ENCODE measurements at places on chromosomes 16 and 17.

DNA sequence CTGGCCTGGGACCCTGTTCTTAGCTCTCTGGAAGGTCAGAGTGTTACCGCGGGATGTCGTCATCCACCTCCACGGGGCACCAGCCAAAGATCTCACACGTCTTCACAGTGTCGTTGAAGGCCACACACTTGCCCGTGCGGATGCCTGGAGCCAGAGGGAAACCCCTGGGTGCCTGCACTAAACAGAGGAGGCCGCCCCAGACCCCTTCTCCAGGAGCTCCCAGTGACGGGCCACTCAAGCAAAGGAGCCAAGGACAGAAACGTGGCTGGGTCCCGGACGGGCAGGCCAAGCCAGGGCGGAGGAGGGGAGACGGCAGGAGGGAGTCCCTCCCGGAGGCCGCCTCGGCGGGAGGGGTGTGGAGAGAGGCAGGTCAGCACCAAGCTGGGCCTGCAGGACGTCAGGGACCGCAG, 11.0 kb upstream of the CAMKK1 start:
- no peak for DNase-seq

- DNase-seq, result peak; percentile 7
These were observed 92.8 kb downstream of the IRX3 start for GRCh38 chr16:54193665-54194333.

- no peak for DNase-seq
These were observed 2.7 kb downstream of the PHKG2 start for GRCh38 chr16:30750876-30751465.

DNA sequence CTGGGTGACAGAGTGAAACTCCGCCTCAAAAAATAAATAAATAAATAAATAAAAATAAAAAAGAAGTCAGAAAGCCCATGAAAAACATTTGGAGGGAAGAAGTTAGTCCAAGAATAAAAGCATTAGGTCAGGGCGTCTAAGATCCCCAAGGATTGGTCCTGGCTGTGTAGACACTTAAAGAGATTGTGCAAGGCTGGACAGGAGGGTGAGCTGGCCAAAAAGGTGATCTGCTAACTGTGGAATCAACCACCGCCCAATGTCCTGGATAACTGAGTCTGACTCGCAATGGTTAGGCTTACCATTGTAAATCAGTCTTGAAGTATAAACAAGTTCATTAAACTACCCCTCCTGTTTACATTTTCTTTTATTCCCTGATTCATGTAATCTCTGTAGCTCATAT, 8.8 kb upstream of the ABCA8 start:
- no peak for DNase-seq

GRCh38 chr16:10943064-10943353, 741 bp upstream of the DEXI start:
- no peak for DNase-seq

GRCh38 chr17:28807925-28808634, 34.5 kb downstream of the FAM222B start:
- no peak for DNase-seq

GRCh38 chr17:4562015-4562969, 1.9 kb upstream of the GGT6 start:
- no peak for DNase-seq

GRCh38 chr17:72502371-72503341, 381.8 kb downstream of the SOX9 start:
- DNase-seq, result no peak

- no peak for DNase-seq
These were observed 4.8 kb upstream of the MEAK7 start for GRCh38 chr16:84509032-84509950.

- DNase-seq, result no peak
These were observed 12.2 kb downstream of the CMC2 start for GRCh38 chr16:80994451-80994850.

- no peak for DNase-seq
These were observed 22.7 kb upstream of the SRCIN1 start for GRCh38 chr17:38628441-38628840.

- no peak for DNase-seq
These were observed 198.6 kb downstream of the RPTOR start for GRCh38 chr17:80743181-80743771.

- no peak for DNase-seq
These were observed 5.3 kb downstream of the CYGB start for GRCh38 chr17:76532072-76532651.

DNA sequence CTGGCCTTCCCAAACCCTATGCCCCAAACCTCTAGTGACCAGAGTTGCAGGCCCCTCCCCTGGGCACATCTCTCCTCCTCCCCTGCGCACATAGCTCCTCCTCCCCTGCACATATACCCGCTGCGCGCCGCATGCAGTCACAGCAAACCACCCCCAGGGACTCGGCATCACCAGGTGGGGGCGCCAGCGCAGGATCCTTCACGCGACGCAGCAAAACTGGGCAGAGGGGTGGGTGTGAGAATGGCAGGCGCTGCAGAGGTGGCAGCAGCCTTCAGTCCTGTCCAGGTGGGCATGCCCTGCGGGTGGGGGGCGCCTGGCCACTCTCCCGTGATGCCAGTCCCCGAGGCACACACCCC, 5.6 kb downstream of the CORO6 start:
- peak; percentile 91 for DNase-seq

DNA sequence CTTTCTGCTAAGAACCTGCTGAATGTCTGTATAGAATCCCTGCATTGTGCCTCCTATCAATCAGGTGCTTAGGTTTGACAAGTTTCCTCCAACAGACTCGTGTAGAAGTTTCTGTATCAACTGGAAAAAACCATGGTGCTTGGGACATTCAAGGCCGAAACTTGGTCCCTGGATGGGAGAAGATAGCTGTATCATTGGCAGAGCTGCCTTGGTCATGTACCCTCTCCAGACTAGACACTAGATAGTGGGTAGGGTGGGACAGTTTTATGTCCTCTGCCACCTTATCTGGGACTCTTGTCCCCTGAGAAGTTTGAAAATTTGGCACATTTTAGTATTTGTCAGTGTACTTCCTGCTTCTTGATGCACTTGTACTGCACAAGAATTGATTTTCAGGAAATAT, 520.8 kb downstream of the WWOX start:
- no peak for DNase-seq

DNA sequence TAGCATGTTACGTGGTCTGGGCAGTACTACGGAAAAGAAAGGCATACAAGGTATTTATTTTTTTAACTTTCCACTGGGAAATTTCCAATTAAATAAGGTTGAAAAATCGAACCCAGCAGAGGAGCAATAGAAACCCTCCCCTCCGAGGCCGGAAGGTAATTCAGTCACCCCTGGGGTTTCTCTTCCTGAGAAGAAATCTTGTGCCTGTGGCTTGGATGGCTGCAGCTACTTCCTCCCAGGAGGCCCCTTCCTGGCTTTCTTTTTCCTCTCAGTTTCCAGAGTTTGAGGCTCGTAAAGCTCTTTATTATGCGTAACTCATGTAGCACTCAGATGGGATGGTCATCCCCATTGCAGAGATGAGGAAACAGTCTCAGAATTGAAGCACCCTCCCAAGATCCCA, 140.3 kb downstream of the ASIC2 start:
- DNase-seq, result no peak

- no peak for DNase-seq
These were observed 185.4 kb downstream of the SEC14L1 start for GRCh38 chr17:77326076-77326591.

- no peak for DNase-seq
These were observed 36.3 kb downstream of the PLCG2 start for GRCh38 chr16:81815429-81815766.

DNA sequence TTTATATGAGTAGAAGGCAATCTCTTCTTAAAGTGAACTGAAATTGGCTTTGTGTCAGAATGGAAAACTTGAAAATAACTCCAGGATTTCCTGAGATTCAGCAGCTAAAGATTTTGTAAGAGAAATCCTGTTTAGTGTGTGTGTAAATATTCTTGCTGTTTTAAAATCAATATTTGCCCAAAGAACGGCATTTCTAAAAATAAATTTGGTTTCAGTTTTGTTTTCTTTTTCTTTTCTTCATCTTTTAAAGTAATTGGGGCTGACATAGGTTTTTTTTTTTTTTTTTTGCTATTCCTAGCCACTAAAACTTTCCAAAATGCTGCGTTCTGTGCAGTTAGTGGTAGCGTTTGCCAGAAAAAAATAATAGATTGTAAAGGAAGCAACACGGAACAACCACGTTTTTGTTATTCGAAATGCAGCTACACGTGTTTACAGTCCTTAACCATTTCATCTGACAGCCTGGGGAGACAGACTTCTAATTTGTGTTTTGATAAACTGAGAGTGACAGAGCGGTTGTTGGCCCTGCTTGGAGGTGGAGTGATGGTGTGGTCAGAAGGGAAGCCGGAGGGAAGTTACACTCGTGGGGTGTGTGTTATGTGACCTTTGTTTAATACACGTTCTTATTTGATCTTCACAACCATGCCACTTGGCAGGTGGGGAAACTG, 21.6 kb upstream of the SMPD3 start:
- no peak for DNase-seq

DNA sequence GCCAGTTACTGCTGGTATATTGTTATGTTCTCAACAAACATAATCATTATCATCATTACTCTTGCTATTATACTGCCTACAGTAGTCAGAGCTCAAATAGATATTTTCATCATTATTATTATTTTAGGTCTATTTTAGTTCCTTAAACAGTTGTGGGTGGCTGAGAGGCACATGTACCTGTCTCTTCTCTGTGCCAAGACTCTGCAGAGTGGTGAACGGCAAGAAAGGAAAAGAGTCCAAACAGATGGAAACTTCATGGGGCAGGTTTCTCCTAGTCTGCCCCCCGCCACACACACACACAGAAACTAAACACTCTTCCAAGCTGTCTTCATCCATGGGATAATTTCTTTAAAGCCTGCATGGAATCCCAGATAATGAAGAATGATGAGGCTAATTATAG, 77.7 kb upstream of the CLEC3A start:
- DNase-seq, result no peak

DNA sequence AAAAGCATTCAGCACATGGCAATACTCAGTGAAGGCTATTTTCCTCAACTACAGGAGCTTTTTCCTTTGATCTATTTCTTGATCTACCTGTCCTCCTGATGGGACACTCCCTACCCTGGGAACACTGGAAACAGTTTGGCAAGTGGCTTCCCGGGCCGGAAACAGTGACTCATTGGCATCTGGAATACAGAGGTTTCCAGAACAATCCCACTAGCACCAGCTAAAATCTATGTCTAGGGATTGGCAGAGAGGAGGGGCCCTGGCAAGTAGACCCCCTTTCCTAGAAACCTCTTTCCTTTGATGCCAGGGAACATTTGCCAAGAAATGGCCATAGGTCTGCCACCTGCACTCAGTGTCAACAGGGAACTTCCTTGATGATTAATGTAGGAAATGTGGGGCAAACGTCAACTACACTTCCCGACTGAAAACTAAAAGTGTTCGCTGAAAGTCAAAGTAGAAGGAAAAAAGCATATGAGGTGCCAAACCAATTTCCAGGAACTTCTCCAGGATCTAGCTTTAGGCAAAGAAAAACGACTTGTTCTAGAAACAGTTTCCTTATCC, 30.4 kb upstream of the FBXW10B start:
- no peak for DNase-seq

DNA sequence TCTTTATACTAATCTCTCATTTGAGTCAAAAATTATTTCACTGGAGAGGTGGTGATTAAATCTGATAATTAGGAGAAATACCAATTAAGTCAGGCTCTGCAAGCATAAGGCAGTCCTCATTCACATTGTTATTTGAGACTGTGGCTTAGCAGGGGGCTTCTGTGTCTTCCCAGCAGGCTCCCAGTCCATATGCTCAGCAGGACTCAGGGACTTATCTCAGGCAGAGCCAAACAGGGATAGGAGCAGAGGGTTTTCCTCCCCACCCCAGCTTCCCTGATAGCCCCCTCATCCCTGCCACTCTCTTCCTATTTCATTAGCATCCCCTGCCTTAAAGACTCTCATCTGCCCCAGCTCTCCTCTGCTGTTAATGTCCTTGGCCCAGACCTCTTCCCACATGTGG, 104.3 kb upstream of the DNAH9 start:
- no peak for DNase-seq

GRCh38 chr17:76523084-76524037, 14.1 kb downstream of the CYGB start:
- peak; percentile 72 for DNase-seq

- no peak for DNase-seq
These were observed 8.2 kb upstream of the MMP2 start for GRCh38 chr16:55470533-55471371.

- no peak for DNase-seq
These were observed 4.0 kb downstream of the C1QTNF1 start for GRCh38 chr17:79027925-79028491.

- DNase-seq, result no peak
These were observed 66.3 kb upstream of the NACA2 start for GRCh38 chr17:61657338-61657737.

- no peak for DNase-seq
These were observed 9.0 kb downstream of the KRT24 start for GRCh38 chr17:40694584-40694983.

- no peak for DNase-seq
These were observed 175.3 kb upstream of the MPHOSPH6 start for GRCh38 chr16:82345318-82345717.

GRCh38 chr17:34579979-34580684, 750 bp downstream of the TMEM132E start:
- no peak for DNase-seq

GRCh38 chr17:53061446-53061845, 761.3 kb upstream of the KIF2B start:
- no peak for DNase-seq

DNA sequence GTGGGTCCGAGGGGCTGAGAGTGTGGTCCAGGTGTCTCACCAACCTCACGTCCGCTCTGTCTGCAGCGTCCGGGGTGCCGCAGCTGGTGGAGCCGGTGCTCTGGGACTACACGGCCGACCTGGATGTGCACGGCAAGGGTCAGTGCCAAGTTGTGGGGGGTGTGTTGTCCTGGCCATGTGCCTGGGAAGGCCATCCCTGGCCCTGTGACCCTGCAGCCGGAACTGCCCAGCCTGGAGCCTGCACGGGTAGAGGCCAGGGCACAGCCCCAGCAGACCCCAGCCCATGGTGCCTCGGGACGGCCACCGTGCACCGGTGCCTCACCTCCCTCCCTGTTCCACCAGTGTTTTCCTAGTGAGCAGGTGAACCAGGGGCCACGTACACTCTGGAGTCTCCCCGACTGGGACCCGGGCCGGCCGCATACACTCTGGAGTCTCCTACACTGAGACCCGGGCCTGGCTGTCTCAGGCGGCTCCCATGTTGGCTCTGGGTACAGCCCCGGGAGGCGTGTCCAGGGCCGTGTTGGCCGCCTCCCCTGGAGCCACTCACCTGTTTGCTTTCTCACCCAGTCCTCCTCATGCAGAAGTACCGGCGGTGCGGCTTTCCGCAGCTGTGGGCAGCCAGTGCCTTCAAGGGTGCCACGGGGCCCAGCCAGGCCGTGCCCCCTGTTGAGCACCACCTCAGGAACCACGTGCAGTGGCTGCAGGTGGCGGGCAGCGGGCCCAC, 13.8 kb downstream of the CYBC1 start:
- no peak for DNase-seq
